ENCODE measurements at places on chromosomes 4 and X. TPM values are rescaled to one million over a fixed set of nuclear protein-coding genes. Genes with fewer than 3 reads are reported as not detected.

The MAGEB1 gene
- total RNA-seq, result 30.3 TPM

The BEND2 gene
- total RNA-seq, result not detected

The DIPK2B gene
- total RNA-seq, result not detected

The CXXC4 gene
- 0.57 TPM for total RNA-seq

The GNL3L gene
- total RNA-seq, result 47.8 TPM

The CRLF2 gene
- total RNA-seq, result 0.46 TPM

The TMPRSS11A gene
- total RNA-seq, result not detected

The CRMP1 gene
- total RNA-seq, result 17.1 TPM

The AKAP14 gene
- total RNA-seq, result not detected

The CCNB3 gene
- 0.40 TPM for total RNA-seq

The PPEF1 gene
- total RNA-seq, result 0.80 TPM

The ASB12 gene
- total RNA-seq, result not detected

The AR gene
- total RNA-seq, result 0.06 TPM

The NAP1L2 gene
- 10.2 TPM for total RNA-seq

The SSX1 gene
- not detected for total RNA-seq

The ARMCX6 gene
- 23.8 TPM for total RNA-seq

The OPN1LW gene
- not detected for total RNA-seq

The CCSER1 gene
- total RNA-seq, result 0.80 TPM

The SHROOM2 gene
- total RNA-seq, result 8.5 TPM

The GUCY1B1 gene
- 3.1 TPM for total RNA-seq

The TMEM47 gene
- 4.7 TPM for total RNA-seq

The MAGEA4 gene
- total RNA-seq, result not detected

The TMPRSS11E gene
- total RNA-seq, result not detected

The CYLC1 gene
- not detected for total RNA-seq

The ADH7 gene
- total RNA-seq, result not detected

The GAGE12J gene
- not detected for total RNA-seq

The GAB1 gene
- total RNA-seq, result 6.7 TPM

The SSX7 gene
- not detected for total RNA-seq

The DCAF12L1 gene
- not detected for total RNA-seq

The BLOC1S4 gene
- 17.2 TPM for total RNA-seq

The USP17L22 gene
- total RNA-seq, result not detected

The TLR3 gene
- total RNA-seq, result 6.1 TPM

The GASK1B gene
- 0.23 TPM for total RNA-seq
